ENCODE measurements at places on chromosomes 2 and 18.

- no peak for DNase-seq
Observed at GRCh38 chr18:49756135-49756534, 57.2 kb downstream of the ACAA2 start.

DNA sequence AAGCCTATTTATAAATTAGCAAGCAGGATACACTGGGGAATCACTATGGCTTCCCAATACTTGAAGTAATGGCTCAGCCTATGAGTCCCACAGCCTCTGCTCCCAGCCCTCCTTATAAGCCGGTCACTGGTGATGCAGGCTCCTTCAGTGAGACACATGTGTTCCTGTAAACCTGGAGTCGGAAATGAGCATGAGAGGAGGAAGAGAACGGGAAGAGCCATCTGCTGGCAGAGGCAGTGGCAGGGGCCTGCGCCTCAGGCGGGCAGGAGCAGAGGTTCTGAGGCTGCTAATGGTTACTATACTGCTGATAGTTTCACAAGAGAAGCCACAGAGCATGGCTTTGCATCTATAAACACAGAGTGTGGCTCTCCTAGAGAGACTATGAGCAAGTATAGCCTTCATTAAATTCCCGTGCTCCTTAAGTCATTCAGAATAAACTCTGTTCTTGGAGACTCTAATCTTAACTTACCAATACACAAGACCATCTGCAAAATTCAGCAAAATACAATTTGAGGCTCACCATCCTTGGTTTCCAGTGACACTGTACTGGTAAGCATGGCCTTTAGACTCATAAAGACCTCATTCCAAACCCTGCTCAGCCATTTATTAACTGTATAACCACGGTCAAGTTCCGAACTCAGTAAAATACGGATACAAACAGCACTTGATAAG lies 63.3 kb downstream of the FBXO15 start:
- peak; percentile 22 for DNase-seq

GRCh38 chr2:238895891-238896600 lies 48.2 kb downstream of the TWIST2 start:
- DNase-seq = no peak

DNA sequence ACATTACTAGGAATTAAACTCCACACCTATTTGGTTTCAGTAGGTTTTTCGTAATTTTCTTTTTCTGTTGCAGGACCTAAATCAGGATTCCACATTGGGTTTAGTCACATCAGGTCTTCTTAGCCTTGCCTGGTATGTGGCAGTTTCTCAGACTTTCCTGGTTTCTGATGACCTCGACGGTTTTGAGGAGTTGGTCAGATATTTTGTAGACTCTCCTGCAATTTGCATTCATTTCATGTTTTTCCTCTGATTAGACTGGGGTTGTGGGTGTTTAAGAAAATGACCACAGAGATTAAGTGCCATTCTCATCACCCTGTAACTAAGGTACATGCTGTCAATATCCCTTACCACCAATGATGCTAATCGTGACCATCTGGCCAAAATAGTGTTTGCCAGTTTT lies 97.3 kb upstream of the ST6GAL2 start:
- no peak for DNase-seq

DNA sequence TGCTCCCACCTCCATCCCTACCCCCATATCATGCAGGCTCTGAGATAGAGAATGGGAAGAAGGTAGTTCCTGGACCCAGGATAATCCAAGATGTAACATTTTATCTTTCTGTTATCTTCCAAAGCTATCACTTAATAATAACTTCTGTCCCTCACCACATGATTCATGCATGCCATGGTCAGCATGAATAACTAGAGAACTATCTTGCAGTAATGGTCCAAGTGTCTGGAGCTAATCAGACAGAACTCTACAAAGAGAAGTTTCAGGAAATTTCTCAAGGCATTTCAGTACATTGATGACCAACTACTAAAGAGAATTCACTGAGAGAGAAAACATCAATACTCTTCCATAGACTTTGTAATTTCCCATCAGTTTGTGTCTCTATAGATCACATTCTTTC lies 1469.7 kb upstream of the PIK3C3 start:
- no peak for DNase-seq

DNA sequence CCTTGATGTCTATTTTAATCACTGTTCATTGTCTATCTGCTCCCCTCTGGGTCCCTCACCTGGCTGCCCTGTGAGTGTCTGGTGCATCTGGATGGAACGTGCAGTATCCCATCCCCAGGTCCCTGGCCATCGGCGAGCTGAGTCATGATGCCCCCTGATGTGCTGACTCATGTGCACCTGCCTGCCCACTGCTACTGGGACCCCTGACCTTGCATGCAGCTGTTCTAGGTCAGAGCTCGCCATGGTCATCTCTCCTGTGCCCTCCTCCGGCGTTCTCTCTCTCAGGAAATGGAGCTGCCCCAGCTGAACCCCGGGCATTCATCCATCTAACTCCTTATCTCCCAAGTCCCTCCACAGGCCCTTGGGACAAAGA lies 516.2 kb upstream of the HS6ST1 start:
- no peak for DNase-seq

DNA sequence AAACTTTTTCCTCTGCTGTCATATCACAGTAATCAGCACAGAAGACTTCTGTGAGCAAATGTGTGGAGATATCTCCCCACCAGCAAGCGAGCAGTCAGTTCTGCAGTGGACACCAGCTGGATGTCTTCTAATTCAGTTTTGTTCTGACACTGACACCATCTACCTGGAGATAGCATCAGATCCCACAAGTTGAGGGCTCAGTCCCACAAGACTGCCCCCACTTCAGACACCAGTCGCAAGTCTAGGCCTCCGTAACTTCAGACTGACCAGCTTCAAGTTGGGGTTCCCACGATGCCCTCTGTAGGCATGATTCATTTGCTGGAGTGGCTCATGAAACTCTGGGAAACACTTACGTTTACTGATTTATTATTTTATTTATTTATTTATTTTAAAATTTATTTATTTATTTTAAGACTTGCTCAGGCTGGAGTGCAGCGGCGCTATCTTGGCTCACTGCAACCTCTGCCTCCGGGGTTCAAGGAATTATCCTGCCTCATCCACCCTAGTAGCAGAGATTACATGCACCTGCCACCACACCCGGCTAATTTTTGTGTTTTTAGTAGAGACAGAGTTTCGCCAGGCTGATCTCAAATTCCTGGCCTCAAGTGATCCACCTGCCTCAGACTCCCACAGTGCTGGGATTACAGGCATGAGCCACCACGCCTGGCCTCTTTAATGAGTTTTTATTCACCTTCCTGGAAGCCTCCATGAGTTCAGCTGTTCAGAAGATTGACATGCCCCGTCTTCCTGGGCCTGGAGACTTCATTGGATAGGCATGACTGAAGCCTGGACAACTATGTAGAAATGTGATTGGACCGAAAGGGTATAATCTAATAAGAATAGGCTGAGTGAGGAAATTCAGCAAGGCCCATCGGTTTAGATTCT lies 55.7 kb downstream of the PAPOLG start:
- no peak for DNase-seq

GRCh38 chr2:141923657-141924056 lies 207.2 kb downstream of the LRP1B start:
- DNase-seq = no peak

- no peak for DNase-seq
Observed at GRCh38 chr2:75870651-75871137, 160.0 kb upstream of the GCFC2 start.

- DNase-seq = no peak
Observed at GRCh38 chr18:13361431-13361830, 142.9 kb downstream of the LDLRAD4 start.
